ENCODE measurements at places on chromosomes 1 and 21.

GRCh38 chr21:29189353-29189752 lies 58.9 kb downstream of the MAP3K7CL start:
- no peak for DNase-seq

GRCh38 chr1:234477386-234478151 lies 1.4 kb downstream of the TARBP1 start:
- DNase-seq, result no peak

GRCh38 chr21:31201548-31201947 lies 142.5 kb downstream of the TIAM1 start:
- no peak for DNase-seq

DNA sequence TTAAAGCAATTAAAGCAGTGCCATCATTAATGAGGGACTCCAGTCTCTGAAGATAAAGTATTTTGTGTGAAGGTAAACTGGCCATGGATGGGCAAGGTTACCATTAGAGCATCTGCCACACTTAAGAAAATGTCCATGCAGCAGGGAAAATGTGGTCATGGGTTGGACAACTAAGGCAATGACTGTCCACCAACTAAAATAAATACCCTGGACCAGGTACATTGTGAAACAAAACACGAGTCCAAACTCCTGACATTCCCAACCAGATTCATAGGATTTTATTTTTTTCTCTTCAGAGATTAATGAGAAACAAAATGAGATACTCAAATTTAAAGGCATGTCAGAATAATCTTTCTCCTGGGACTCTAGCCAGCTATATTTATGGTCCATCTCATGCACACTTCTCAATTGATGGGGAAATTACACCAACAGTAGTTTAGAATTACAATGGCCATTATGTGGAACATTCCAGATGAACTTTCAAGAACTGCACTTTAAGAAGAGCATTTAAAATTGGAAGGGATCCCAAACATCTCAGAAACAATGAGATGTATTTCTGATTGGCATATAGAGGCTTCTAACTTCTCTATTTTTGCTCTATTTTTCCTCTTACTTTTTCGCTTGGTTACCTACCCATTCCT lies 8.1 kb downstream of the GBP7 start:
- DNase-seq, result no peak

DNA sequence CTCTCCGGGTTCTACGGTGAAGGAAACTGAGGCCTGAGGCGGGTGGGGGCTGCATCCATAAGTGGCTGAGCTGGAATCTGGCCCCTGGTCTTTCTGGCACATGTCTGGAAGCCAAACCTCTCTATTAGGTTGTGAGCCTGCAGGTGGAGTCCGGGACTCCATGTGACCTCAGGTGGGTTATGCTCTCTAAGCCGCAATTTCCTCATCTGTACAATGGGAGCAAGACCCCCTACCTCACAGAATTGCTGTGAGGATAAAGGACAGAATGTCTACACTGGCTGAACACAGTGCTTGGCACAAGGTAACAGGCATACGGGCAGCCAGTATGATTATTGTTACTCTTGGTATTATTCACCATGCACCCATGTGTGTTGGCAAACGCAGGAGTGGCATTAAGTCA lies 6.7 kb downstream of the EPHA2 start:
- DNase-seq, result no peak

- DNase-seq, result no peak
These were observed 111.9 kb upstream of the C1orf105 start for GRCh38 chr1:172308577-172308976.

DNA sequence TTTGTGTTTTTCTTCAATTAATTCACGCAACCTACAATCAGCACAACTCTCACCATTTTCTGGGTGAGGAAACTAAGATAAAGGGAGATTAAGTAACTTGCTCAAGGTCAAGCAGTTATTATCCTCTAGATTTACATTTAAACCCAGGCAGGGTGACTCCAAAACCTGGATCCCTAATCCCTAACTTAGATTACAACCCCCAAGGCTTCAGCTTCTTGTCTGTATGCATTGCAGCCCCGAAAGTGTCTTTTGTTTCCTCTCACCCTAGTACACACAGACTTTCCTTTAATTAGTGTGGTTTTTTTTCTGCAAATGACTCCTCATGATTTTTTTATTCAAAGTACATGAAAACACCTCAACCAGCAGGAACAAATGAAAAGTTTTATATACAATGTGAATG lies 748.6 kb upstream of the ADGRL2 start:
- DNase-seq, result no peak

DNA sequence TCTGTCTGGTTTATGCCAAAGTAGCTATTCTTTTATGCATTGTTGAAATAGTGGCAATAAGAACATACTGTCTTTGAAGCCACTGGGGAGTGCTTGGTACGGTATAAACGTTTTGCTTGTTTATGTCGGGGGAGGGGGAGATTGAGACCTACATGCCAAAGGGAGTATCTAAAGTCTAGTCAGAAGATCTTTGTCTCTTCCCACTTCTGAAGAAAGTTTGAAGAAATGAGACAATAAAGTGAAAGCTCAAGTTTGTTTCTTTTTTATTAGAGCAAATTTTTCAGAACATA lies 6.8 kb downstream of the AKIRIN1 start:
- DNase-seq, result no peak

DNA sequence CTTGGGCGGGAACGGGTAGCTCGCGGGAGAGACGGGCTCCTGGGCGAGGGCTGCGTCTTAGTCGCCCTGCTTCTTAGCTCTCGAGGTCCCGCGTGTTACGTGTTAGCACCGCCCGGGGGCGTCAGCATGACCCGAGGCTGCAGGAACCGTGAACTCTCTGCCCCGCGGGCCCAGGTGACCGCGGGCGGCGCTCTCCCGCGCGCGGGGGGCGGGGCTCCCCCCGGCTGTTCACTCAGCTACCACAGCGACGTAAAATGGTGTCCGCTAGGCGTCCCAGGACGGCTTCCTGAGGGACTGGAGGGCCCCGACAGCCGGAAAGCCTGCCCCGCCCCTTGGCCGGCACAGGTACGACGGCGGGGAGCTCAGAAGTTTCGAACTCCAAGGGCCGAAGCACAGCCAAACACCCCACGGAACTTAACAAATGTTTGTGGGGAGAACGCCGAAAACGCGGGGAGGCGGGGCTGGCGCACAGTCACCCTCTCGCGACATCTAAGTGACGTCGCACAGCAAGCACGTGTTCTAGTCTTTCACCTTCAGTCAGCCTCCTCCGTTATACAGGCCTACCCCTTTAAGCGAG lies 780 bp upstream of the RBM15 start:
- DNase-seq, result peak; percentile 97

DNA sequence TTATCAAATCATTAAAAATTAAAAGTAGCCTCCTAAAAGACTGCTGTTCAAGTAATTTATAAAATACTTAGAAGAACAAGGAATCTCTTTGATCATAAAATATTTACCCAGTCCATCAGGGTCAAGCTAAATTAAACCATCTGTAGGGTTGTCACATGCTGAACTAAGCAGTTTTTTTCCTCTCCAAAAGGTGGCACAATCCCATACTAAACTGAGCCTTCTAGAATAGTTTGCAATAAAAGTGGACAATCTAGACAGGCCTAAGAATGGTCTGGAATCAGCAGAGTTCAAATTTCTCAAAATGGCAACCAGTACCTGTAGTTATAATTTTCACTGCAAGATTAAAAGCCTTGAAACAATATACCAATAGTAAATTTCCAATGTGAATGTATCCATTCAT lies 194.8 kb downstream of the EIF4G3 start:
- DNase-seq, result no peak

GRCh38 chr1:15685820-15686219 lies 1.7 kb downstream of the PLEKHM2 start:
- no peak for DNase-seq

GRCh38 chr1:25205786-25206185 lies 26.5 kb downstream of the SYF2 start:
- no peak for DNase-seq

DNA sequence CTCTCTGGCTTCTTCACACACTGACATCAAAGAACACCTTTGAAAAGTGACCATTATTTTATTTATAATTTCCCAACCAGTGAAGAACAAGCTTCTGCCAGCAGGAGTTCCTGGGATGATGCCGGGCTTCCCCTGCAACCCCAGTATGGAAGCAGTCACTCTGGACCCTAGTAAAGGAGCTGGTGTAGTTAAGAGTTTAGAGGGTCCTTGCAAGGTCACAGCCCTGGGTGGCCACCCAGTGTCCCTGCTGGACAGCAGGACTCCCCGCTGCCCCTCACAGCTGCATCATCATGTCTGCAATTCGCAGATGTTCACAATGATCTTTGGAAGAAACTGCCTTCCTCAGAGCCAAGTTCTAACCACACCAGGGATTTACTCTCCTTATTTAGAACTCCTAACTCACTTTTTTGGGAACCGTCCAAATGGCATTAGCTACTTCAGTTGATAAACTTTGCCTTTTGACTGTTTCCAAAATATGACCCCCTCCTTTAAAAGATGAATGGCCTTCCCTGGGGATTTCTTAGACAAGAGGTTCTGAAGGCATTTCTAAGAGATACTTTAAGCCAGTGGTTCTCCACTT lies 90.6 kb downstream of the HIVEP3 start:
- DNase-seq, result no peak

- DNase-seq, result no peak
These were observed 591 bp downstream of the SHC1 start for GRCh38 chr1:154969860-154970452.

- DNase-seq, result peak; percentile 54
These were observed 1.5 kb upstream of the TSPAN1 start for GRCh38 chr1:46173361-46173856.

- DNase-seq, result no peak
These were observed 39.1 kb upstream of the KLF17 start for GRCh38 chr1:44079566-44079965.

- peak; percentile 28 for DNase-seq
These were observed 1.8 kb downstream of the PIK3R3 start for GRCh38 chr1:46130606-46131005.

- no peak for DNase-seq
These were observed 173.0 kb downstream of the NFIA start for GRCh38 chr1:61255358-61255703.

DNA sequence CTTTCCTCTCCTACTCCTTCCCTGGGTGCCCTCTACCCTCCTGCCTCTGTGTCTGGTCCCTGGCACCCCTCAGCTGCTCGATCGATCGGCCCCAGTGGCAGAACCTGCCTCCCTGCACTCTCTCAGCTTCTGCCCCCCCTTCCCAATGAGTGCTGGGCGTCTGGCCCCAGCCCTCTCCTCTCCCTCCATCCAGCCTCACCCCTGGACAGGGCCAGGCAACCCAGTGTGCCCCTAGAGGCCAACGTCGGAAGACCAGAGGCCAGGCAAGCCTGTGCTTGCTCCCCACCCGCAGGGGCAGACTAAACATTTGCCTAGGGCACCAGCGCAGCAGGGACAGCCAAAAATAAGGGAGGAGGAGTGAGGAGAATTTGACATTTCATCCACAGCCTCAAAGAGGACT lies 43.5 kb downstream of the LGR6 start:
- DNase-seq, result peak; percentile 13

- DNase-seq, result no peak
These were observed 646.6 kb upstream of the USP24 start for GRCh38 chr1:55861676-55862340.

DNA sequence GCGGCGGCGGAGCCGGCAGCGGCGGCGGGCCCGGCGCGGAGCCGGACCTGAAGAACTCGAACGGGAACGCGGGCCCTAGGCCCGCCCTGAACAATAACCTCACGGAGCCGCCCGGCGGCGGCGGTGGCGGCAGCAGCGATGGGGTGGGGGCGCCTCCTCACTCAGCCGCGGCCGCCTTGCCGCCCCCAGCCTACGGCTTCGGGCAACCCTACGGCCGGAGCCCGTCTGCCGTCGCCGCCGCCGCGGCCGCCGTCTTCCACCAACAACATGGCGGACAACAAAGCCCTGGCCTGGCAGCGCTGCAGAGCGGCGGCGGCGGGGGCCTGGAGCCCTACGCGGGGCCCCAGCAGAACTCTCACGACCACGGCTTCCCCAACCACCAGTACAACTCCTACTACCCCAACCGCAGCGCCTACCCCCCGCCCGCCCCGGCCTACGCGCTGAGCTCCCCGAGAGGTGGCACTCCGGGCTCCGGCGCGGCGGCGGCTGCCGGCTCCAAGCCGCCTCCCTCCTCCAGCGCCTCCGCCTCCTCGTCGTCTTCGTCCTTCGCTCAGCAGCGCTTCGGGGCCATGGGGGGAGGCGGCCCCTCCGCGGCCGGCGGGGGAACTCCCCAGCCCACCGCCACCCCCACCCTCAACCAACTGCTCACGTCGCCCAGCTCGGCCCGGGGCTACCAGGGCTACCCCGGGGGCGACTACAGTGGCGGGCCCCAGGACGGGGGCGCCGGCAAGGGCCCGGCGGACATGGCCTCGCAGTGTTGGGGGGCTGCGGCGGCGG lies 1.0 kb downstream of the ARID1A start:
- DNase-seq, result no peak

DNA sequence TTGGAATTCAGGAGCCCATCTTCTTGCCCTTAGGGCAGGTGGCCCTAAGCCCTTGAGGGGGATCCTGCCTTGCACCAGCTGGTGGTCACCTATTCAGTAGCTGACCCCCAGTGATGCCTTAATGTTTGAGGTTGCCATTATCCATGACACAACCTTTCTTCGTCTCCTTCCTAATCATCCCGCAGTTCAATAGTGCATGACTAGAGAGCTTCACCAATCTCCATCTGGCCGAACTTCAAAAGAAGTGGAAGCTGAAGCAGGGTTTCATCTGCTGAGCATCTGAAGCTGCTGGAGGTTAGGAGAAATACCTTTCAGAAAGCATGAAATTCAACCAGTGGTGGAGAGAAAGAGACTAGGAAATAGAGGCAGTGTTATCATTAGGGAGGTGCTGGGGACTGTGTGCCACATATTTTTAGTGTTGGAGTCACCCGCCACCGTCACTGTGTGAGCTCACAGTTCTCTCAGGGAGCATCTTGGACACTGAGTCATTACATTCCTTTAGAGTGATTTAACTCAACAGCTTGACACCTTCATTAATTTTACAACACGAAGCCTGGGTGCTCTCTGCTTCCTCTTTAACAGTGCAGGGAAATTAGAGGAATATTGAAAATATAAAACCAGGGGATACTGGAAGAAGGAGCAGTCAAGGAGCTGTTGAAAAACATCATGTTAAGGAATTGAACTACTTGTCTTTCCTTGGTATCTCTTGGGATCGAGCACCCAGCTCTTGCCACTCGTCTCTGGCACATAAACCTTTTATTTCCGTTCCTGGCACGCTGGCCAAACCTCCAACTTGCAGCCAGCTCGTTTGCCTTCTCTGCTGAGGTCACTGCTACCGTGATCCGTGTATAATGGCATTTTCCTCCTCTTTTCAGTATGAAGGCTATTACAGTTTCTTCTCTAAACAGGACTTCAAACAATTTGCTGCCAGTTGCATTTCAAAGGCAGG lies 53.6 kb downstream of the PEX14 start:
- no peak for DNase-seq

- DNase-seq, result no peak
These were observed 71.7 kb upstream of the GUCA2B start for GRCh38 chr1:42081475-42081874.

- DNase-seq, result no peak
These were observed 36.6 kb downstream of the PLXNA2 start for GRCh38 chr1:208207388-208208131.

DNA sequence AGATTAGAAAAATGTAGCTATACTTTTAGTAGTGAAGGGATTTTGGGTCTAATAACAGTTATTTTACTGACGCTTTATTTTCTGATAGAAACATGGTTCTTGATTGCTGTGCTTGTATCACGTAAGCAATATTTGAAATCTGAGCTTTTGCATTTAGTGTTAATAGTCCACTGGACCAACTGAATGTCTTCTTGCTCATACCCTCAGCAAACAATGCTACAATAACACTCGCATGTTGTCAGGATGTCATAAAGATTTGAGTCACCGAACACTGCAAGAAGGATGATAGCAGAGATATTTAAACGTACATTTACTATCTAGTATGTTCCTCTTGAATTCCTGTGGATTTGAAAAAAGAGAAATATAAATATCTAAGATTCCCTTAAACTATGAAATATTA lies 7.5 kb downstream of the DYRK1A start:
- DNase-seq, result no peak
